Central memory CD4-positive, alpha-beta T cell (primary cell): ENCODE measurements at places on chromosomes 4 and X.

DNA sequence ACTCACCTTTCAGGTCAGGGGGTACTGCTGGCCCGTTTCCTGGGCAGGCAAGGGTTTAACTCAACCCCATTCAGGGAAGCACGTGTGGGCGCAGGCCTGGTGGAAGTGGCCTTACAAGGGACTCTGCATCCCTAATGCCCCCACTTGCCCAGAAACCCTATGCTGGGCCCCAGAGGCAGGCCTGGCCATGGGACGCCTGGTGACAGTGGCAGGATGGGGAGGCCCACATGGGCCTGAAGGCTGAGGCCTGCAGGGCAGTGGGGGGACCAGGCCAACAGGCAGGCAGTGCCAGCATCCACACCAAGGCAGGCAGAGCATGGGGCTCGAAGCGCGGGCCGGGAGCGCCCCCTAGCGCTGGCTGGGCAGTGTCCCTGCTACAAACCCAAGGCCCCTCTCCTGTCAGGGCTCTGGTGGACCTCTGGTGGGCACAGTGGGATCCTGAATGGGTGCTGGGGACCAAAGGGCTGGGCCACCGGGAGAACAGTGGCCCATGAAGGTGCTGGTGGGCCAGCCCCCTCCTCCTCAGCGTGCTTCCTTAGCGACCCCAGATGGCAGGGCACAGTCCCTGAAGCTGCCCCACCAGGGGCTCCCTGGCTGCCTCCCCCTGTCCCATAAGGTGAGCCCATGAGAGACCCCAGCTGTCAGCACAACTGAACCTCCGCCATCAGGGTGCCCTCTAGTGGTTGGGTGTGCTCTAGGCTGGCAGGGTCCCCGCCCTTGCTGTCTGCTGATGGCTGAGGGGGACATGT is 16.8 kb downstream of the FGFR3 start:
- DNase-seq: peak; percentile 55

- no peak for DNase-seq
Measured at GRCh38 chr4:73851293-73851692, 1.8 kb upstream of the PF4V1 start.

- no peak for DNase-seq
Measured at GRCh38 chrX:106007815-106008214, 30.7 kb downstream of the SERPINA7 start.

DNA sequence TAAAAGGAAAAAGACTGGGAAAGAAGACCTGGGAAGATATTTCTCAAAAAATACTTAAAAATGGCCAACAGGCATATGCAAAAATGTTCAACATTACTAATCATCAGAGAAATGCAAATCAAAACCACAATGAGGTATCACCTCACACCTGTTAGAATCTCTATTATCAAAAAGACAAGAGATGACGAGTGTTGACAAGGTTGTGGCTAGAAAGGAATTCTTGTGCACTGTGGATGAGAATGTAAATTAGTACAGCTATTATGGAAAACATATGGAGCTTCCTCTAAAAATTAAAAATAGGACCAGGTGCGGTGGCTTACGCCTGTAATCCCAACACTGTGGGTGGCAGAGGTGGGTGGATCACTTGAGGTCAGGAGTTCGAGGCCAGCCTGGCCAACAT is 50.0 kb downstream of the C4orf46 start:
- DNase-seq: no peak

GRCh38 chr4:168432419-168433146 is 47.7 kb downstream of the DDX60L start:
- DNase-seq: no peak

DNA sequence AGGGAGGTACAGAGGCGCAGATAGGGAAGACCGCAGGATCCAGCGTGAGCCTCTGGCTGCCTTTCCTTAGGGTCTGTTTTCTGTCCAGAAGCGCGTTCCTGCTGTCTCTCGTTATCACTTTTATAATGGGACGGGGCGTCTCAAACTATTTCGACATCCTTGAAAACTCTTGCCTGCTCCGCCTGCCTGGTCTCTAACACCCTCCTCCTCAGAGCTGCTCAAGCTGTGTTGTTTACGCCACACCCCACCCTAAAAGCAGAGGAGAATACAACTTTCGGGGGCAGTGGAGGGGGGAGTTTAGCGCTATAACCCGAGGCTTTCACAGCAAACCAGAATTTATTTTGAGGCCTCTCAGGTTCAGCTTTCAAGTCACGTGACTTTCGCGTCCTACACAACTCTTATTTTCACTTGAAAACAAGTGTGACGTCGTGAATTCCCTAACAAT is 646 bp upstream of the FAM3A start:
- DNase-seq: no peak

- DNase-seq: no peak
Measured at GRCh38 chrX:72314881-72315280, 9.2 kb upstream of the CITED1 start.

DNA sequence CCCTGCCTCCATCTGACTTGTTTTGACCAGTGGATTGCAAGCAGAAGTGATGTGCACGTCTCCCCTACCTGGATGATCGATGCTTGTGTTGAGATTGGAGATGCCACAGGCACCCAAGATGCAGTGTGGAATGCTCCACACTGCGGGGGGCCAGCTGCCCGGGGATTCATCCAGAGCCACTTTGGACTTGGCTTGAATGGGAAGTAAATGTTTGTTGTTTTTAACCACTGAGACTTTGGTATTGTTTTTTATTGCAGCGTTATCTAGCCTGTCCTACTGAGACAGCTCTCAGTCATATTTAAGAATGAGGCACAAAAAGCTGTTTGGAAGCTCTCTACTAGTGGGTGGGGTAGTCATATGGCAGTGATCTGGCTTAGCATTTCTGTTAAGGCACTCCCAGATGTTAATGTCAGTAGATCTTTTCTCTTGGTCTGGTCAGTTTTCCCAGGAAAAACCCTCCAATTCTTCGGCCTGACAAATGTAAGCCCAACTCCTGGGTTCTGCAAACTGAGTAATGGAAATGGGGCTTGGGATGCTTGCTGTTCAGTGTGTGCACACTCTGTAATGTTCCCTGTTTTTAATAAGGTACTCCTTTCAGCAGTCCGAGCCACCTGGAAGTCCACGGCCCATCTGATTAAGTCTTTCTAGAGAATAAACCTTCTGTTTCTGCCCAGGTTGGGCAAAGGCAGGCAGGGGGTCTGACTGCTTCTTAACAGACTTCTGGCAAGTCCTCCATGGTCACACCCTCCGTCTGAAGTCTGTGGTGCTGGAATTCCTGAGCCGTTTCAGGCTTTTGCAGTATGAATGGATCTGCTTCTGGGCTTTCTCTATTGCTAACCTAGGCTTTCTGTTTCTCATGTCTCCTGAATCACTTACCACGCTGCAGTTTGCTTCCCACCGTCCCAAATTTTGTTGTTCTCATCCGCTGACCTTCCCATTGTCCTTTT is 74.8 kb downstream of the WWC2 start:
- no peak for DNase-seq

DNA sequence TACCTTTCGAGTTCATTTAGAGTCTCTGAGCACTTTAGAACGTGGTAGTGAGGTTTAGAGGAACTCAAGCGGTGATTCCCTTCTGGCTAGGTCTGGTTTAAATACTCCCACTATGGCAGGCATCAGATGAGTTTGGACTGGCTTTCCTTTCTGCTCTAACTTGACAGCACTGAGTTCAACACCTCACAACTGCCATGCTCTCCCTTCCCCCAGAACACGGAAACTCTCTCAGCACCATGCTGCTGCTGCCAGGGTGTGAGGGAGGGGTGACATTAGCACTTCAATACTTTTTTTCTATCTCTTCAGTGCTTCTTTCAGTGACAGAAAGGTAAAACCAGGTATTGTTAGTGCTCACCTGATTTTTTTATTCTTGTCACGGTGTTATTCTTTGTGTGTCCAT is 234.5 kb upstream of the AGTR2 start:
- no peak for DNase-seq
